Activated T-cell treated with anti-CD3 and anti-CD28 coated beads, Interleukin-2, amount 50 U/mL, for 1 hour (primary cell): ENCODE measurements at places on chromosomes 12 and 14.

DNA sequence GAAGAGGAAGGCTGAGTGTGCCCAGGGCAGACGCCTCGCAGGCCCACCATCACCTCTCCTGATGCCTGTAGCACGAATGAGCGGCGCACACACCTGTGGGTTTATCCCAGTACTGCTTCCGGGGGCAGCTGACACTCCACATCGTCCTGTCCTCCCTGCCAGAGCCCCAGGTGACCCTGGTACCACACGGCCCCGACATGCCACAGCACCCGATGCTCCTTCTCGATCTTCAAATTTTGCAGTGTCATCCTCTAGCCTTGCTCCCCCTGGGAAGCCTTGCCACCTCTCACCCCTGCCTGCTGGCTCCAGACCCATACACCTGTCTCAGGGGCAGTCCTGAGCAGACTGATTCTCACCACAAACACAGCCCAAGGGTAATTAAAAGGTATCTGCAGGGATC, 40.6 kb downstream of the ANO2 start:
- no peak for DNase-seq

DNA sequence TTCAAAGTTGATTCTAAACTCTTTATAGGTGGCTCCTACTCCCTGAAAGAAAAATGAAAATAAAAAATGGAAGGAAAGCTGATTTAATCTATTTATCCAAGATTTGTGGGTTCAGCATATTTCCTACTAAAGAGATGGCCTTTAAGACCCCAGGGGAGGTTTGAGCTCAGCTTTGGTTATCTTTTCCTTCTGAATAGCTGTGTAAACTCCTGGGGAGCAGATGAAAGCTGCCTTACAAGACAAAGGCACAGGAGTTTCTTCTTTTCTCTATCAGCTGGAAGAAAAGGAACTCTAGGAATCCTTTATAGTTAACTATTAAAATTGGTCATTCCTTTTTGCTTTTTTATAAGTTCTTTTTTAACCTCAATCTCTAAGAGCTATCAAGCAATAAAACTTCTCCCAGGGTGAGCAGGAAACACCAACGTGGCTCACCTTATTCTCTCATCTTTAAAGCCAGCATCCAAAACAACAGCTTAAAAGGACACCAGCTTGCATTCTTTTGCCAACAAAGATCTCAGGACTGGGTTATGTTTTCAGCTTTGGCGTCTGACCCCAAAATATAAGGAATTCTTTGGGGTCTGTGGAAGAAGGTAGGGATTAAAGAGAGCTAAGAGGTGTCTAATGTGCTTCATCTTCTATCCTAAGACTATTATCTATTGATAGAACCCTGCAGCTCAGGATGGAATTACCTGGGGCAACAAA, 371.7 kb upstream of the KITLG start:
- DNase-seq = no peak

DNA sequence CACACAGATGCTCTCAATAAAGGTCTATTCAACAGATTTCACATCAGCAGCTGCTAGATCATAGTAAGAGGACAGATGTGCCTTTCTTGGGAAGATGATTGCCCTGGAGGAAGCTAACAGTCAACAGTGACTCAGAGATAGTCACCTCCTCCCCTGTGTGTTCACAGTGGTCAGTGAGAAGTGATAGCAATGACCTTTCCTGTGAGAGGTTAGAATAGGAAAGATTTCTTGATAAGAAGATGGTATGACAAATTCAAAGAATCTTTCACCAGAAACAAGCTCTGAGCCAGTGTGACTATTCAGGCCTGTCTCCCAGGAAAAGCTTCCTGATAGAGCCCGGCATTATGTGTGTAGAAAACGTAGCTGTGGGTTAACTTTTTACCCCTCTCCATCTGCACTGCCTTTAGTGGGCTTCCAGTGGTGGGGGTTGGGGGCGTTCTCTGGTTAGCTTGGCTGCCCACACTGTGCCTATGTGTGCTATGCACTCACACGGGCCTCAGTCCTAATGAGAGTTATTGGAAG, 66.4 kb upstream of the ARHGAP5 start:
- no peak for DNase-seq

DNA sequence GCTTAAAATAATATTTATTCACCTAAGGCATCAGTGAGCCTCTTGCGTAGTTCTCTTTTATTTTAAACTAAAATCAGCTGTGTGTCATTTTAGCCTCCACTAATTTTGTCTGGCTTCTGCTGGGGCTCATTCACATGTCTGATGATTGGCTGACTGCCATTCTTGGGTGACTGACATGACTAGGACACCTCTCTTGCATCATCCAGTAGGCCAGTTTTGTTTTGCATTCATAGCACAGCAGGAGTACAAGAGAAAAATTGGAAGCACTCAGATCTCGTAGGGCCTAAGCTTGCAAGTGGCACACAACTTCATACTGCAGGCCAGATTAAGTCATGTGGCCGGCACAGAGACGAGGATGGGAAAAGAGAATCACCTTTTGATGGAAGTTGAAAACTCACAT, 1226.5 kb downstream of the GALC start:
- no peak for DNase-seq

DNA sequence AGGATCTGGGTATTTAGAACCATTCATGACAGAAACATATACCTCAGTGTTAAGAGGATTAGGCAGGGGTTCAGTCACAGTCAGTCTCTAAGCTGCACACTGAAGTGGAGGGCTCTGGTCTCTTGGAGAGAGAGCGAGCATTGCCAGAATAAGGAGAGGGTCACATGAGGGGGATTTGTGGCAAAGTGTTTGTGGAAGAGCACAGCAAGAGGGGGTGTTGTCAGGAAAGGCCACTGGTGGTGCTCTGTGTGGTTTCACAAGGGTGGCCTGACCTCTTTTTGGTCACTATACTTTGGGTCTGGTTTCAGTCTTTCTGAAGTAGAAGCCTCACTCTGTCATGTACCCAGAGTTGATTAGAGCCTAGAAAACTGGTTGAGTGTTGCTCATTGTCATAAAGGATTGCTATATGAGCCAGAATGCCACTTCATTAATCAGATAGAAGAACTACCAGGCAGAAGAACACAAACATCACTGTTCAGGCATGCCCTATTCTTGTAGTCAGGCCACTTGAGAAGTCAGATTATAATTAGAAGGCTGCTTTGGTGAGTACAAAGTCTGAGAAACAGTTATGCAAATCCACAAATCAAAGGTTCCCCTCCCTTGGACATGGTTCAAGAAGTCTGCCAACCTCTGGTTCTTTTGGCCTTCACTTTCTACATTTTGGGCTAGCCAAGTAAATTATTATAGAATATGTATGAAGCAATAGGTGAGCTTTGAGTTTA, 8.4 kb downstream of the TMEM19 start:
- DNase-seq = no peak

GRCh38 chr12:114448618-114448933, 42.6 kb upstream of the TBX5 start:
- DNase-seq = no peak

- no peak for DNase-seq
Measured at GRCh38 chr14:85038526-85039352, 491.2 kb upstream of the FLRT2 start.

DNA sequence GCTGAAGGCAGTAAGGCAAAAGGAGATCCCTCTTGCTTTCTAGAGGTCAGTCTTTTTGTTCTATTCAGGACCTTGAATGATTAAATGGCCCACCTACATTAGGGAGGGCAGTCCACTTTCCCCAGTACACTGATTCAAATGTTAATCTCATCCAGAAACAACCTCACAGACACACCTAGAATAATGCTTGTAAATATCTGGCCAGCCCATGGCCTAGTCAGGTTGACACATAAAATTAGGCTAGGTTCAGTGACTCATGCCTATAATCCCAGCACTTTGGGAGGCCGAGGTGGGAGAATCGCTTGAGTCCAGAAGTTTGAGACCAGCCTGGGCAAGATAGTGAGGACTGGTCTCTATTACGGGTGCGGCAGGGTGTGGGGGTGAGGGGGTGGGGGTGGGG, 43.5 kb downstream of the MIPOL1 start:
- DNase-seq = no peak

DNA sequence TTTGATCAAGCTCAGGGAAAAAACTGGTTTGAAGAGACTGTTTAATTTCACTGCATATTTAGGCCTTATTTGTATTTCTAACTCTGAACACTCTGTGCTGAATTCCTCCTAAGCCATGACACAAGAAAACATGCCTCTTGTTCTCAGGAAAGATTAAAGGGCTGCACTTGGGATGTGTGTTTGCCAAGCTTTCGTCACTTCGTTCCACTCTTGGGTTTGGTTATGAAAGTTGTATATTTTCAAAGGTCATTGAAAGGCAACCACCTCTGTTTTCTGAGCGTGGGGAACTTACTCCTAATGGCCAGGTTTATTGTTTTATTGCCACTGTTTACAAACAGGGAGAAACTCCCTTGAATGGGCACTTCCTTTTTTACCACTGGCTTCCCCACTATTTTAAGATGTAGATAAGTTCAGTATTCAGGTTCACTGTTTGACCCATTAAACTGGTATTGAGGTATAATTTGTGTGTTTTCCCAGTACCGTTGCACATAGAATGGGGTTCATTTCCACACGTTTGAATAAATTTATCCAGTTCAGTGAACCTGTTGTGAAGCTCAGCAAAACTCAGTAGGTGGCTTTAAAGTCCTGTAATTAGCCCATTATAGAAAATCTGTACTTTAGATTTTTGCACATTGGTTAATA, 65.3 kb downstream of the NKX2-1 start:
- no peak for DNase-seq

DNA sequence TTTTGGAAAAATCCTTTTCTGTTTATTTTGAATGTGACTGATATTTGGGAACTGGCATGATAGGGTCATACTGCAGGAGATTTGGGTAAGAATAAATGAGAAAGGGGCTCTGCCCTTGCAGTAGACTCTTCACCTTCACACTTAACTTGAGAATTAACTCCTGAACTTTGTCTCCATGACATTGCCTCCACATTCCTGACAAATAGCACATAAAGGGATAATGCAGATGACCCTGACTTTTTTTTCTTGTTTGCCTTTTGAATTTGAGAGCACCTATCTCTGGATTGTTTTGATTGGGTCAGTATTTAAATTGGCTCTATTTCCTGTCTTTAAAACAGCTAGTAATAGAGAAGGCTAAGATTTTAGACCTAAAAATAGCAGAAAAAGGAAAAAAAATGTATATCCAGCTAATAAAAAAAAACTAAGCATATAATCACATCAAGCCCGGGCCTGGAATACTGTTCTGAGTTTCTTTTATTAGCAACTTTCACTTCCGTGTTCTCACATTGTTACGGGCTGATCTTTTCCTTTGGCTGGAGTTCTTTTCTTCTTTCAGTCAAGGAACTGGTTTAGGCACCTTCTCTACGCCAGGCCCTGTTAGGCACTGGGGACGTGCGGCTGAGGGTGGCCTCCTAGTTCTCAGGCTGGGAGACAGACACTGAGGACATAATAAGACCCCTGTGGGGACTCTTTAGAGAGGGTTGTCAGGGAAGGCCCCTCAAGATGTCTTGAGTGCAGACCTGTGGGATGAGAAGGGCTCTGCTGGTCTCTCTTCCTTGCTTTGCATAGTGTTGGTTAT, 53.1 kb upstream of the GNPNAT1 start:
- DNase-seq = no peak

DNA sequence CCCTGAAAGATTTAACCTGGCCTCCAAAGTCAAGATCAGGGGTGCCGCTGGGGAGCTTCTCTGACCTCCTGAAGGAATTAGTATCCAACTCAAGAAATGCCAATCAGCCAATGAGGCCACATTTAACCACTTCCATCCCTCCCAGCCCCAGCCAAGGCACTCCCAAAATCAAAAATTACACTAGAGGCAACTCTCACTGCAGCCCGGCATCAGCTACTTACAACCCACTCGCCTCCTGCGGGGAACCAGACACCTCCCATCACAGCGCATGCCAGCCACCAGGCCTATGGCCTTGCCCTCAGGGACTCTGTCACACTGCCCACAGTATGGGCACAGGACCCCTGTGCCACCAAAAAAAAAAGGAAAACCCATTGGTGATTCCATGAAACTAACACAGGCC, 62.3 kb upstream of the DDX11 start:
- DNase-seq = no peak

DNA sequence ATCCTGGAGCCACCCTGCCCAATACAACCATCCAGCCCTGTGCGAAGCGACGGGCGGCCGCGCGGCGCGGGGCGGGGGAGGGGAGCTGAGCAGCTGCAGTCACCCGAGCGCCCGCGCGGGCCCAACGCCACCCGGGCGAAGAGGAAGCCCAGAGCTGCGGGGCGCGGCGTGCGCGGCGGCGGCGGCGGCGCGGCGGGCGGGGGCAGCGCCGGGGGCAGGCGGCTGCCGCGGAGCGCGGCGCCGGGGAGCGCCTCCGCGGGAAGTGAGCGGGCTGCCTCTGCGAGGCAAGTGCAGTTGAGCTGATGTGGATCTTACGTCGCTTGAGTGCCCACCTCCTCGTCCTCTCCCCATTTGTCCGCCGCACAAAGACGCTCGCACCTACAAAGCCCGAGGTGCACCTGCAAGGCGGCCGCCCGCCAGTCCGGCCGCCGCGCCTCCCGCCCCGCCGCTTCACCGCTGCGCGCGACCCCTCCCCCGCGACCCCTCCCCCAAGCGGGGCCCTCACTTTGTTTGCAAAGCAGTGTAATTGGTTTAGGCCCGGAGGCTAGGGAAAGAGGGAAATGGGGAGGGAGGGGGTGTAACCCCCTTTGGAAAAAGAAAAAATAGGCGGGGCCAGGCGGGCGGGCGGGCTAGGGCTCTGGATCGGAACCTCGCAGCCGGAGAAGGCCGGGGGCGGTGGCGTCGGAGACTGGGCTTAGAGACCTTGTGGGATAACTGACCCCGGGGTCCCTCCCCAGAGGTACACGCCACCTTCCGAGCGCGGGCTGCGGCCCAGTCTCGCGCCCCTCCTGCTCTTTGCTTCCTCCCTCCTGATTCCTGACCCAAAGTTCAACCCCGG, at the start of the genes FOXA1 and TTC6:
FOXA1 (minus strand) TSS at position 279 of the 838 bp plus-strand sequence; CDS start at position 2, 277 bp downstream.
TTC6 (plus strand) TSS at position 659 of the 838 bp plus-strand sequence. CDS start 26,436 bp downstream, outside the sequence.
- DNase-seq = no peak

GRCh38 chr12:67681941-67682620, 33.5 kb downstream of the DYRK2 start:
- no peak for DNase-seq

DNA sequence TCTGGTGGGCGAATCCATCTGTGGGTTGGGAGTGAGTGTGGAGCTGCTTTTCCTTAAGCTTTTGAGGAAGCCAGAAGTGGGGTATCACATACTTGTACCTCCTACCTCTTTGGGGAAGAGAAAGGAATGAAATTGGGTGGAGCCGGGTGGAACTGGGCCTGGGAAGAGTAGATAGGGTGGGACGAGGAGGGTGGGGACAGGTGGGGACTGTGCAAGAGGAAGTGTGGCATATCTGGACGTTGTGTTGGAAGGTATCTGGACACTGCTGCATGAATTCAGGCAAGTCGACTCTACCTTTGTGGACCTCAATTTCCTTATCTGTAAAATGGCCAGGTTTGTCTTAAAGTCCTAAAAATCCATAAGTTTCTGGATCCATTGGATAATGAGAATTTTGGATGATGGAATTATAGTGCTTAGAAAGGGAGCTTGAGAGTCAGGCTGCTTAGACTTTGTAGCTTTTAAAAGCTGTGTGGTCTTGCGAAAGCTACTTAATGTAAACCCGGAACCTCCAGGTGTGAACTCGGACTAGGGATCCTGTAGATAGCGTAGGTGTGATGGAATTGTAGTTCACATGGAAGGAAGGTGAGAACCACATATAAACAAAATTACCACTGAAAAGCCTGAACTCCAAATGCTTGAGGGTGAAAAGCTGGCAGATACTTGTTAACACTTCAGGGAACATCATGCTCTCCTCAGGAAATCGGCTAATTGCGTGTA, 2.1 kb downstream of the VRTN start:
- no peak for DNase-seq
